ENCODE measurements at places on chromosomes 11 and 22. TPM values are rescaled to one million over a fixed set of nuclear protein-coding genes. Genes with fewer than 3 reads are reported as not detected.

DNA sequence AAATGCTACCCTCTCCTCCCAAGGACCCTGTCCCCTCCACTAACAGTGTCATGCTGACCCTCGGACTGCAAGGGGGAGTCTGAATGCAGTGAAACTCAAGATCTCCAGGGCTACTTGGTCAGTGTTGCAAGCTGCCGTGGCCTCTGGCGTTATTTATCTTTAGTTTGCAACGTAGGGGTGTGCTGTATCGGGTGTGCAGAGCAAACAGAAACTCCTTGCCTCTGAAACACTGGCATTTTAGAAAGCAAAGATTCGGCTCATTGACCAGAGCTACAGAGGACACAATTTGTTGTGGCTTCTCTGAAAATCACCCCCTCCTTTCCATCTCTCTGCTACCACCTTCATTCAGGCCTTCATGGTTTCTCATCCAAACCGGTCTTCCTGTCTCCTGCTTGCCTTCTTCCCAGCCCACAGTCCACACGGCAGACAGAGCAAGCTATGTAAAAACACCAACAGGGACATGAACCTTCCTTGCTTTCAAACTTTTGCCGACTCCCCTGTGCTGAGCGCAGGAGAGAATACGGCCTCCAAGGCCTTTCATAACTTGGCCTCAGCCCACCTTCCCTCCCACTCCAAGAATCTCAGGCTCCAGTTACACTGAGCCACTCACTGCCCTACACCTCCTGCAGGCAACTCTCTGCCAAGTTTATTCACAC lies 14.9 kb downstream of the FZD4 start:
- no peak for DNase-seq

DNA sequence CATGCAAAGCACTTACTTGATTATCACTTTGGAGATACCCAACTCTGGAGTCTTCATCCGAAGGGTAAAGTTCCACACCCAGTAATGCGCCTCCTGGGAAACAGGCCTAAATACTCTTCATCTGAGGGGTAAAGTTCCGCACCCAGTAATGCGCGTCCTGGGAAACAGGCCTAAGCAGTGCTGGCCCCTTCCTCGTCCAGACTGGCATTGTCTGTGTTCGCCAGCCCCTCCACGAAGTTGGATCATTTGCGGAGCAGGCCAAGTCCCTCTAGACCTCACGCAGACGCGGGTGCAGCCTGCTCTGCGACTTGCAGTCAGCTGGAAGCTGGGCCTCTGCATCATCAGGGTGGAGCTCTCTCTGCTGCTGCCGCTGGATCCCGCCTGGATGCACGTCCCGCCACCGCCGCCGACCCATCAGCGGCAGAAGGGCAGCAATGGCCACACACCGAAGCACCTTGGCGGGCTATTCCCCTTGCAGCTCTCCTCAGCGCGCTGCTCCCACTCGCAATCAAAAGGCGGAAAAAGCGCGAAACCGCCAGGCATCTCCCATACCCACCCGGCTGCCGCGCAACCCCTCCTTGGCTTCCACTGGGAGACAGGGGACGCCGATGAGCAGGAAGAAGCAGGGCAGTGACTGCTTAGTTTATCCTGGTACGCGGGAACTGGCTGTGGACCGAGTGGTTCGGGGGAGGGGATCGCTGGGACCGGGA lies 34.1 kb upstream of the GLYATL1 start:
- DNase-seq, result no peak

DNA sequence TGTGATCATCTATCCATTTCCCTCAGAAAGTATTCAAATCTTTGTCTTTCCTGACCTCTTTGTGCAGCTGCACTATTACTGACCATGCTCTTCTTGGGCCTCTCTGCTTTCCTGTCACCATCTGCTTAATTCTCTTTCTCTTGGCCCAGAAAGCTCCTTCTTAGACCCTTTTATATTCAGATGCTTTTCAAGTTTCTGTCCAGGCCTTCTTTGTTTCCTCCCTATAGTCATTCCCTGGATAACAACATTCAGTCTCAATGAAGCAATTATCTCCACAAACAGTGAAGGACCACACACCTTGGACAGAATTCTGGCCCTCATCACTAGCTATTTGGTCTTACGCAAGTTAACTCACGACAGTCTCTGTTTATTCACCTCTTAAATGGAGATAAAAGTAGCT lies 89.7 kb downstream of the LARGE2 start:
- no peak for DNase-seq

DNA sequence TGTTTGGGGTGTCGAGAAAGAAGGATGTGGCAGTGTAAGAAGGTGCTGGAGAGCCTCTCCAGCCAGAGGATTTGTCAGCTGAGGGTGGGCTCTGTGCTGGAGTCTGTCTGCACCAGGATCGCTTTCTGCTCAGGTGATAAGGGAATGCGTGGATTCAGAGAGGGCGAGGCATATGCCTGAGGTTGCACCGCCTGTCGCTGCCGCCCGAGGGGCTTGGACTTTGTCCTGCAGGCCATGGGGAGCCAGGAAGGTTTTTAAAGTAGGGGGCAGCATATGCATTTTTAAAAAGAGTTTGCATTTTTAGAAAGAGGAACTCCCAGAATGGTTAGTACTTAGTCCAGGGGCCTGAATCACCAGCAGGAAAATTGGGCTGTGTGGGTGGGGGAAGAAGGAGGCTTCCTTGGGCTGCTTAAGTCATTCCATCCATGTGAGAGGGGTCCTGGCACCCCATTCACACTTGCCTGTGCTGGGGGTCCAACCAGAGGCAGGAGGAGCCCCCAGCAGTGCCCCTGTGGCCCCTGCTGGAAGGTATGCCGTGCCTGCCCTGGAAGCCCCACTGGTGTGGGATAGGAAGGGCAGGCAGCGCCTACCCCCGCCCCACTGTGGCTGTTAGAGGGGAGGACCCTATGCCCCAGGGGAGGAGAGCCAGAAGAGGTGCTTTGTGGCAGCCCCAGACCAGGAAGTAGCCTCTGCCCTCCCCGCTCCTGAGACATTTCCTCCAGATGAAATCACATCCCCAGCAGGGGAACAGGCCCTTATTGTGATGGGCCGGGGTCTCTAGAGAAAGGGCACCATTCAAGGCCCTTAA lies 35.8 kb upstream of the MYRF start:
- no peak for DNase-seq

GRCh38 chr22:42842658-42843370 lies 14.3 kb downstream of the ARFGAP3 start:
- DNase-seq, result no peak

The LMNTD2 gene
- total RNA-seq, result 6.2 TPM

GRCh38 chr11:121467471-121467870 lies 14.7 kb upstream of the SORL1-AS1 start:
- DNase-seq, result no peak

Measured in Karpas-422 (cell line).